ENCODE measurements at places on chromosomes 1 and 21.

GRCh38 chr1:47947531-47947930 is 49.7 kb downstream of the TRABD2B start:
- no peak for DNase-seq

- no peak for DNase-seq
These were observed 94.0 kb upstream of the FMN2 start for GRCh38 chr1:239997515-239998311.

DNA sequence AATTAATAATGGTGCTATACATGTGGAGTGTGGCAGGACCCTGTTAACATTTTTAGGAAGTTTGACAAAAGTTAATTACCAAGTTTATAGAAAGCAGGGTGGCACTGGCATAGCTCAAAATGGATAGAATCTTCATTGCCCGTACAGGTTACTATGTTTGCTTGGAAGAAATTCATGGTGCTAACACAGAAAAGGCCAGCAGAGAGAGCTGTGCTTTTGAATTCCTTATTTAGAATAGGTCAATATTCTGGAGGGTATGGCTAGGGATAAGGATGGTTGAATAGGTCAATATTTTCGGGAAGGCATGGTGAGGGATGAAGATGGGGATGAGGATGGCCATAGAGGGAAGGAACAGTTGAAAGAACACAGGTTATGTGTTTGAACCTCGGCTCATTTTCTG is 345.1 kb downstream of the LMO4 start:
- DNase-seq: no peak

DNA sequence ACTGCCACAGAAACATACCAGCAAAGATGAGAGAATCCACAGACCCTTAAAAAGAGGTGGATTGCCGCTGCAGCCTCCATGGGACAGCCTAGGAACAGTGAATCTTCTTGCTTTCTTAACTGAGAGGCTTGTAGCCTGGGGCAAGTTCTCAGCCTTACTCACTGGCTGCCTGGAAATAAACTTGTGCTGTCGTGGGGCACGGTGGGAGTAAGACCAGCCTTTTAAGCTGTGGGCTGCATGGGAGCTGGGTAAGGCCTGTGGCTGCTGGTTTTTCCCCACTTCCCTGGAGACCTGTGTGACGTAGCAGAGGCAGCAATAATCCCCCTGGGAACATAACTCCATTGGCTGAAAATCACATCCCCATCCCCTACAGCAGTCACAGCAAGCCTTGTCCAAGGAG is 30.8 kb downstream of the CD2 start:
- DNase-seq: no peak

DNA sequence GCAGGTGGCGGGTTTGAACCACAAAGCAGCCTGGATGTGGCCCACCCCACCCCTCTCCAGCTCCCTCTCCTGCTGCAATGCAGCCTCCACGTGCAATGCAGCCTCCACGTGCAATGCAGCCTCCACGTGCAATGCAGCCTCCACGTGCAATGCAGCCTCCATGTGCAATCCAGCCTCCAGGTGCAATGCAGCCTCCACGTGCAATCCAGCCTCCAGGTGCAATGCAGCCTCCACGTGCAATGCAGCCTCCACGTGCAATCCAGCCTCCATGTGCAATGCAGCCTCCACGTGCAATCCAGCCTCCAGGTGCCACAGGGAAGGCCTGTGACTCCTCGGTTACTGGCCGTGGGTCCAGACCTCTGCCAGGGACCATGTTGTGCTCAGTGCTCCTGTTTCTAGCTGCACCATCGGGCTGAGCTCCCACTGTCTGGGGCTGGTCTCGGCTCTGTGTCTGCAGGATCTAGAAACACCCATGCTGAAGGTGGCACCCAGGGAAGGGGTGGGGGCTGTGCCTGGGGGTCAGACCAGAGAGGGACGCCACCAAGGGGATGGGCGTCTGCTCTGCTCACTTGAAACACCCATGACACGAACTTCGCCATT is 11.9 kb upstream of the LRRC3 start:
- DNase-seq: no peak

GRCh38 chr1:169250022-169250421 is 117.6 kb downstream of the NME7 start:
- DNase-seq: no peak

DNA sequence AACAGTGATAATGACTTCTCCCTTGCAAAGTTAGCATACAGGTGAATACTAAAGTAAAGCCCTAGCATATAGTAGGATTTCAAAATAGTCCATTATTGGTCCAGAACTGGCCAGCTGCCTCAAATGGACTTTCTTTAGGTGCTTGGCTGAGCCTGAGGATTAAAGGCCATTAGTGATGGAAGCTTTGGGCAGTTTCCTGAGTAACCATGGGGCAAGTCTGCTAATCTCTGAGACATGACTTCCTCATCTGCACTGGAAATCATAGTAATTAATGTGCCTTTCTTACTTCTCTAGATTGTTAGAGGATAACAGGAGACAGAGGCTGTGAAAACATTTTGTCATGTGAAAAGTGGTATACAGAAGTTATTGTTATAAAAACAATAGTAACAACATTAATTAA is 156.5 kb upstream of the UBE2U start:
- DNase-seq: no peak

- DNase-seq: no peak
These were observed 39.7 kb upstream of the ATP1A1 start for GRCh38 chr1:116333171-116334014.

- DNase-seq: no peak
These were observed 179.4 kb downstream of the HIVEP3 start for GRCh38 chr1:41739061-41739955.

DNA sequence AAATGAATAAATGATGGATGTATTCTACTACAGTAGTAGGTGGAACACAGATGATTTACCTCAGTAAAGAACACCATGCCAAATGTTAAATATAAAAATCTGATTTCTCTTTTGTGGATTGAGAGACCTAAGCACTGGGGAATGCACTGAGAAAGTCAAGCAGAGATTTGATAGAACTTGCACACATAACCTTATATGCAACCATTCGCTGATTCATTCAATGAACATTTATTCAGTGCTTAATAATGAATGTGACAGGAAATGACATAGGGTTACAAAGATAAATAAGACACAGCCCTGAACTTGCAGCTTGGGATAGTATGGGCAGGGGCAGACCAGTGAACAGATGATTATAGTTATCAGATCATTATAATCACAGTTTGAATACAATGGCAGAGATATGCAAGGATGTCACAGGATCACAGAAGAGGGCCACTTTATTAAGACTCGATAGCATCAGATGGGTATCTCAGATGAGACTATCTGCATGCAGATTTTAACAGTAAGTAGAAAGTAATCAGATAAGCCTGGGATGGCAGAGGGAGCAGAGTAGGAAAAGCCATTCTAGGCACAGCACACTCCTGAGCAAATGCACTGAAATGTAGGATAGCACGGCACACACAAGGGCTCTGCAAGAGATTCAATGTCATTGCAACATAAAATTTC is 169.4 kb downstream of the ASTN1 start:
- no peak for DNase-seq

DNA sequence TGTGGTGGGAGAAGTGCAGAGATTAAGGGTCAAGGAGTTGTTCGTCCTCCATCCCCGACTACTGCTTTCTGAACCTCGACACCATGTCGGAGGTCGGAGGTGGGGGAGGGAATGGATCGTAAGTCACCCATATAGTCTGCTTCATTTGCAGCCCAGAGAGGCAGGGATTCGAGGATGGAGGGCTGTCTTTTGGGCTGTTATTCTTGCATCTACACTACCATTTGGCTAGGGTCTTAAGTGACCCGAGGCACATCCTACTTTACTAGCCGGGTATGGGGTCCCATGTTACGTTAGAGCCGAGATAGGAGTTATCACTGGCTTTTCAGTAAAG is 578 bp downstream of the USP21 start:
- DNase-seq: no peak

DNA sequence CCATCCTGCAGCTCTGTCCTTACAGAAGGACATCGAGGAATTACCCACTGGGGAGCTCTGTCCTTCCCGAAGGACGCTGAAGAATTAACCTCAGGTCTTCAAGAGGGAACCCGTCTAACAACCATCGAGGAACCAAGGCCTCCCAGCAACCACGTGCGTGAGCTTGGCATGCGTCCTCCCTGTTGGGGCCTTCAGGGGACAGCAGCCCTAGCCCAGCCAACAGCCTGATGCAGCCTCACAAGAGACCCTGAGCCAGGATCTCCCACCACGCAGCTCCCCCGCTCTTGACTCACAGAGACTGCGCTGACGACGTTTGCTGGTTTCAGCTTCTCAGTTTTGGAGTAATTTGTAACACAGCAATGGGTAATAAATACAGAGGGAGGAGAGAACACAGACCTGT is 19.6 kb upstream of the AGPAT3 start:
- no peak for DNase-seq

DNA sequence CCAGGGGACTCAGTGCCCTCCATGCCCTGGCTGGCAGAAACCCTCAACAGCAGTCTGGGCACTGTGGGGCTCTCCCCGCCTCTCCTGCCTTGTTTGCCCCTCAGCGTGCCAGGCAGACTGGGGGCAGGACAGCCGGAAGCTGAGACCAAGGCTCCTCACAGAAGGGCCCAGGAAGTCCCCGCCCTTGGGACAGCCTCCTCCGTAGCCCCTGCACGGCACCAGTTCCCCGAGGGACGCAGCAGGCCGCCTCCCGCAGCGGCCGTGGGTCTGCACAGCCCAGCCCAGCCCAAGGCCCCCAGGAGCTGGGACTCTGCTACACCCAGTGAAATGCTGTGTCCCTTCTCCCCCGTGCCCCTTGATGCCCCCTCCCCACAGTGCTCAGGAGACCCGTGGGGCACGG is 2.8 kb upstream of the TAS1R3 start:
- no peak for DNase-seq

DNA sequence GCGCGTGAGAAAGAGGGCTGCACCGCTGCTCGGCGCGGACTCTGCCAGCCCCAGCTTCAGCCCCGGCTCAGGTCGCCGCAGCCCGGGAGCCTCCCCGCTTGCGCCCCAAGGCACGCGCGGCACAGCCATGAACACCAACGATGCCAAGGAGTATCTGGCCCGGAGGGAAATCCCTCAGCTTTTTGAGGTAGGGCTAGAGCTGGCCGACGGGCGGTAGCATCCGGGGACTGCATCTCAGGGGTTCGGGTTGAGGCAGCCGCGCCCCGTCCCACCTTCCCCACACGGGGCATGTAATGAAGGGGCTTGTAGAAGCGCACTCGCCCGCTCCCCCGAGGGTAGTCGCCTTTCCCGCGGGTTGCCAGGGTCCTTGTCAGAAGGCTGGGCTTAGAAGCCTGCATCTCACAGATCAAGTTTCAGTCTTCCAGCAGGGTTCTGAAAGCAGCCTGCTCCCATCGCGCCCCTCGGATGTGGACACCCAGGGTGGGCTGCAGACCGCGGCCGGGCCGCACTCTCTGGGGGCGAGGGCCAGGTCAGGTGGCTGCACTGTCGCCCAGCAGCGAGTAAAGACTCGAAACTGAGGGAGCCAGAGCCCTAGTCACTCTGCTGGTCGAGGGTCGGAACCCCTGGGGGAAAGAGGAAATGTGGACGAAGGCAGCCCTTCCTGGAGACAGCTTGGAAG is 507 bp downstream of the AK5 start:
- peak; percentile 61 for DNase-seq

DNA sequence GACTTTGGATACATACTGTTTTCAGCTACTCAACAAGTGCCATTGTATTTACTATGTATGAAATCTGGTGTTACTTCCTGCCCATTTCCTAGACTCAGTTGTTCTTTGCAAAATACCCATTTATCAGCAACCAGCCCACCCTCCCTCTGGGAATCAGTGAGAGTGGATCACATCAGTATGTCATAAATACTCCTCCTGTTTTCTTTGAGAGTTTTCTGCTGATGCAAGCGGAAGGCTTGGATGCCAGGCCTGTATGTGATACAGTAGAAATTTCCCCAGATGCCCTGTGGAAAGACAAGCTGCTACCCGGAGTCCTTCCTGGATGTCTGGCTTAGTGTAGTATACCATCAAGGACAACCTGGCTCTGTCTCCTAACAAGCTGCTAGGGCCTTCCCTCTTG is 2.4 kb upstream of the PTPRC start:
- no peak for DNase-seq

GRCh38 chr1:53572065-53572814 is 113.0 kb downstream of the DMRTB1 start:
- DNase-seq: peak; percentile 79

DNA sequence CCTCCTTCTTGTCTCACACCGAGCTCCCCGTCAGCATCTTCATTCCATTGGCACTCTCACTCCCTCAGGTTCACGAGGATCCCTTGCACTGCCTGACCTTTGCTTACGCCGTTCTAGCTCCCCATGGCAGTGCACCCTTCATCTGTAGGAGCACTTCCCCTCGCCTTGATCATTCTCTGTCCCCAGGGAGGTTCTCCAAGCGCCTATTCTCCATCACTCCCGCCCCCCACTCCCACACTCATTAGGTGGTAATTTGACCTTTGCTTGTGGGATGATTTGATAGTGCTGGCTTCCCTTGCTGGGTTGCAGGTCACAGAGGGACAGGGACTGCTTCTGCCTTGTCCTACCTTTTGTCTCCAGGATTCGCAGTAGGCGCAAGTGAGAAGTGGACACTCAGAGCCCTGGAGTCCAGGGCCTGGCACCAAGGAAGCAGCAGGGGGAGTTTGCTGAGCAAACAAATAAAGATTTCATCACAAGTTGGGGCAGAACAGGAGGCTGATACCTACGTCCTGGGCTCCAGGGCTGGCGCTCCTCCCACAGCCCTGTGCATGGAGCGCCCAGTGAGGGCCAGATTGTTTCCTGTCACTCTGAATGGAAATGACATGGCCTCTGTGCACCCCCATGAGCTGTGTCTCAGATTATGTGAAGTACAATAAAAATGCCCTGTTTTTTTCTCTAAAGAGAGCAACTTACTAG is 82.0 kb upstream of the RUNX3 start:
- no peak for DNase-seq

- no peak for DNase-seq
These were observed 243.4 kb downstream of the ADGRL2 start for GRCh38 chr1:82044111-82044510.

DNA sequence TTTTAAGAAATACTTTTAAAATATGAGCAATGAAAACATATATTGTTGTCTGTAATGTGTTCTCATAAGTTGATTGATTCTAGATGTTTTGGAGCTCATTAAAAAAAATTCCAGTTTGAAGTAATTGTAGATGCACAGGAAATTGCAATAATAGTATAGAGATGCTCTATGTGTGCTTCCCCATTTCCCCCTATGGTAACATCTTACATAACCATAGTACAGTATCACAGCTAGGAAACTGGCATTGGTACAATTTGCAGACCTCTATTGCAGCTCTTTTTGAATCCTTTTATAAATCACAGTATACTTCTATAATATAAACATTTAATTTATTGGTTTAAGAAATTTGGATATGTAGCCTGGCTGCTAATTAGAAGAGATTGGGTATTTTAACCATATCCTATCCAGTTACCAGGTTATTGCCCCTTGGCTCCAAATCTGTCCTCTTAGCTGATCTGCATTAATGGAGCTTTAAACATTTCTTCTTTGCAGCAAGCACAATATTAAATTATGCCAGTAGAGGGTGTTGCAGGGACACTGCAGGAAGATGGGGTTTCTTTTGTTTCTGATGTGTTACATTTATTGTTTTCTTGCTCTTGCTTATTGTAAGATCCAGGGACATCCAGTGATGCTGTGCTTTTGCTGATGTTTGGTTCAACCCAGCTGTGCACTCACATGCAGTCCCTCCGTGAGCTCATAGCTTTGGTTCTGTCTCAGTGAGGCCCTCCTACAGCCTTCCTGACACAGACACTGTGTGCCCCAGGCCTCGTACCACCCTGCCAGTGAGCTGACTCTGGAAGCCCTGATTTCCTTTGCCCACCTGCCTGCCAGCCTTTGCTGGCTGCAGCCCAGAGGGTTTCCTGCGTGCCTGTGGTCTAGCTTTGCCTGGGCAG is 103.3 kb downstream of the RABGAP1L start:
- DNase-seq: peak; percentile 9
